ENCODE measurements at places on chromosomes 5 and 9.

- no peak for DNase-seq
Measured at GRCh38 chr5:91386120-91386519, 3.0 kb upstream of the ARRDC3 start.

DNA sequence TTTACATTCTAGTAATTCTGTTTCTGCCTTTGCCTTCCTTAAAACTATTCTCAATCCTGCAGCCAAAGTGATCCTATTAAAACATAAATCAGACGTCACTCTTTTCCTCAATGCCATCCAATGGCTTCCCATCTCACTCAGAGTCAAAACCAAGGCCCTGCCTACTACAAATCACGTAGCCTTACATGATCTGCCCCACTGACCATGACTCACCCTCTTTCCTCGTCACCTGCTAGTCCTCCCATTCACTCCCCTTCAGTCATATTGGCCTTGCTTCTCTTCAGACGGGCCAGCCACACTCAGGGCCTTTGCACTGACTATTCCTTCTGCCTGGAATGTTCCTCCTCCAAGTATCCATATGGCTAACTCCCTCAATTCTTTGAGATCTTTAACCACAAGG lies 39.0 kb upstream of the DMXL1 start:
- DNase-seq, result peak; percentile 26

- DNase-seq, result peak; percentile 85
Measured at GRCh38 chr5:168268949-168269936, 22.2 kb upstream of the WWC1 start.

- no peak for DNase-seq
Measured at GRCh38 chr9:121226175-121226574, 24.5 kb upstream of the RAB14 start.

GRCh38 chr5:10233505-10233904 lies 16.2 kb downstream of the ATPSCKMT start:
- DNase-seq, result peak; percentile 40

DNA sequence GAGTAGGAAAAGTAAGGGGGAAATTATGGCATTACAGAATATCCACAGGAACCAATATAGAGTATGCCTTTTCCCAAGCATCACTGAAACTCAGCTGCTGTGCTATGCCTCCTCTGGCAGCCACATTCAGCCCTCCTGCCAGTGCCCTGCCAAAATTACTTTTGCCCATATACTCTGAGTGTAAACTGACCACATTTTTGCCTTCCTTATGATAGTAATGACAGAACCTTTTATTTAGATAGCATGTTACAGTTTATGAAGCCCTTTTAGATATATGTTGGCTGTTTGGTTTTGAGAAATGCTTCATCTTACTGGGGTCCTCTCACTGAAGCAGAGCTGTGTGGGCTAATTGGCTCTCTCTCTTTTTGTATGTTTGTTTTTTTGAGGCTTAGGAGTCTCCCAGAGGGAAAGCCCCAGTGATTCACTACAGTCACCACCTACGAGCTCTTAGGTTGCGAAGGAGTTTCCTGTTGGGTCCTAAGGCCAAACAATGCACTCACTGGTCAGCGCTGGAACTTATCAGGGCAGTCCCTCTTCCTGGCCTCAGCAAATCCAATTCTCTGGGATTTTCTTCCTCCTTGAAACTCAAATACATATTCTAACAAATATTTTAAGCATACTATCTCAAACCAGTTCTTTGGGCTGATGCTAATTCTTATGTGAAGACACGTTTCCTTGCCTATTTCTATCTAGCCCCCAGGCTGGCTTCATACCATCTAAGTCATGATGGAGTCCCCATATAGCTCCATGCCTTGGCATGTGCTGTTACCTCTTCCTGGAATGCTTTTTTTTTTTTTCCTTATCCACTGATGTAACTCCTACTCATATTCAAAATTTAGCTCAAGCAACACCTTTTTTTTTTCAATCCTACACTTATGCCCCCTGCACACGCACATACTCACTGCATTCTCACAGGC lies 3.7 kb downstream of the PHF24 start:
- DNase-seq, result no peak

GRCh38 chr5:154358516-154359220 lies 87.1 kb upstream of the SAP30L start:
- no peak for DNase-seq

All from SHP77 (cell line).